Epithelial cell of proximal tubule (primary cell): ENCODE measurements at places on chromosomes 1 and 21.

GRCh38 chr1:223748405-223748772 lies 36.0 kb downstream of the CAPN2 start:
- DNase-seq, result no peak

- DNase-seq, result peak; percentile 41
These were observed 1.5 kb upstream of the KCNH1 start for GRCh38 chr1:211135342-211135950.

- DNase-seq, result peak; percentile 23
These were observed 289.8 kb downstream of the NTNG1 start for GRCh38 chr1:107430540-107431228.

DNA sequence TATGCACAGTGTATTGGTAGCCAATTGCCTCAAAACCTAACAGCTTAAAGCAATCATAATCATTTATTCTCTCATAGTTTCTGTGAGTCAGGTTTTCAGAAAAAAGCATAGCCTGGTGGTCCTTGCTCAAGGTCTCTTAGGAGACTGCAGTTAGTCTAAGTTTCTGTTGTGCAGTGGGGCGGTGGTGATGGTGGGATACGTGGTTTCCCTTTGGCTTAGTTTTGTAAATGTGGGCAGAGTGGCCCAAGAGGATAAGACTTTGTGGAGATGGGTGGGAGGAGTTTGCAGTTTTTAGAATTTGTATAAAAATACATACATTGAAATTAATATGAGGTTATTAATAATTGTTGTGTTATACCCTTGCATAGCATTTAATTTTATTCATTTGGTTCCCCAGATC lies 68.6 kb downstream of the NOS1AP start:
- no peak for DNase-seq
